ENCODE measurements at places on chromosomes 11 and 22. TPM values are rescaled to one million over a fixed set of nuclear protein-coding genes. Genes with fewer than 3 reads are reported as not detected.

IGLL1 gene
- not detected for total RNA-seq

AIFM3 gene
- 0.18 TPM for total RNA-seq

FOLR2 gene
- not detected for total RNA-seq

ASRGL1 gene
- total RNA-seq, result 41.4 TPM

SAA4 gene
- total RNA-seq, result not detected

KDM4D gene
- total RNA-seq, result 0.99 TPM

MS4A4A gene
- total RNA-seq, result not detected

SAA2 gene
- total RNA-seq, result 0.87 TPM

HOATZ gene
- total RNA-seq, result not detected

LRRC74B gene
- total RNA-seq, result not detected

DCHS1 gene
- total RNA-seq, result 89.7 TPM

SMPD1 gene
- 89.0 TPM for total RNA-seq

OR8D1 gene
- total RNA-seq, result not detected

KCNC1 gene
- total RNA-seq, result not detected

PPFIBP2 gene
- total RNA-seq, result not detected

SLC5A1 gene
- not detected for total RNA-seq

CBLIF gene
- total RNA-seq, result not detected

P4HA3 gene
- 20.2 TPM for total RNA-seq

MEI1 gene
- total RNA-seq, result 0.64 TPM

TRIM3 gene
- total RNA-seq, result 17.1 TPM

ARHGAP1 gene
- total RNA-seq, result 40.0 TPM

OR5A1 gene
- total RNA-seq, result not detected

KRTAP5-7 gene
- not detected for total RNA-seq

TYR gene
- total RNA-seq, result not detected

CARD18 gene
- total RNA-seq, result not detected
